ENCODE measurements at places on chromosomes 11 and 22.
A peak's percentile ranks its signal among the peaks of the same experiment; 100 is the strongest.

DNA sequence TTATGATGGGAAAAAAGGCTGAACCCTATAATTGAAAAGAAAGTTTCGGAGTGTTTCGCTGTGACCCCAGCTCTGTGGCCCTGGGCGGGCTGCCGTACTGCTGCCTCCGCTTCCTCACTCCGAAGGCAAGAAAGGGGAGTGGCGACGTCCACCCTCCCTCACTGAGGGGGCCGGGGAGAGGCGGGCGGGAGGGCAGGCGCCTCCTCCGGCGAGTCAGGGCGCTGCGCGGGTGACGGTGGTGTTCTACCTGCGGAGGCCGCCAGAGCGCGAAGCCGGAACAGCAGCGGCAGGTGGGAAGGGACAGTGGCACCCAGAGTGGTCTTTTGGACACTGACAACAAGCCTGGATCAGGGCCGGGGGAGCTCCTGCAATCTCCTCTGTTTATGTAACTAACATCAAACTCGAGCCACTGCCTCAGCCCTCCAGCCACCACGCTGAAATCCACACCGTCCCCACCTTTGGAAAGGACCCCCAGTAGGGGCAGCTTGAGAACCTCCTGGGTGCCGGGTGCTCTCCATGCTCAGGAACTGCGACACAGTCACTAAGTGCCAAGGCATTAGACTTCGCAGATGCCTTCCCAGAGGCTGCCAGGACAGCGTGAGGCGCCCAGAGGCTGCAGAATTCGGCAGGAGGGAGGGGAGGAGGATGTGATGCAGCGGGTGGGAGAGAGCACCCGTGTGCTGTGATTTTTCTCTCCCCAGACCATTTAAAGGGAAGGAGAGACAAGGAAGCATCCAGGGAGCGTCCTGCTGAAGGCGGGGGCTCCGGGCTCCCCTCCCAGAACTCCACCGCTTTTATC lies 25.5 kb downstream of the BID start:
- no peak for DNase-seq

DNA sequence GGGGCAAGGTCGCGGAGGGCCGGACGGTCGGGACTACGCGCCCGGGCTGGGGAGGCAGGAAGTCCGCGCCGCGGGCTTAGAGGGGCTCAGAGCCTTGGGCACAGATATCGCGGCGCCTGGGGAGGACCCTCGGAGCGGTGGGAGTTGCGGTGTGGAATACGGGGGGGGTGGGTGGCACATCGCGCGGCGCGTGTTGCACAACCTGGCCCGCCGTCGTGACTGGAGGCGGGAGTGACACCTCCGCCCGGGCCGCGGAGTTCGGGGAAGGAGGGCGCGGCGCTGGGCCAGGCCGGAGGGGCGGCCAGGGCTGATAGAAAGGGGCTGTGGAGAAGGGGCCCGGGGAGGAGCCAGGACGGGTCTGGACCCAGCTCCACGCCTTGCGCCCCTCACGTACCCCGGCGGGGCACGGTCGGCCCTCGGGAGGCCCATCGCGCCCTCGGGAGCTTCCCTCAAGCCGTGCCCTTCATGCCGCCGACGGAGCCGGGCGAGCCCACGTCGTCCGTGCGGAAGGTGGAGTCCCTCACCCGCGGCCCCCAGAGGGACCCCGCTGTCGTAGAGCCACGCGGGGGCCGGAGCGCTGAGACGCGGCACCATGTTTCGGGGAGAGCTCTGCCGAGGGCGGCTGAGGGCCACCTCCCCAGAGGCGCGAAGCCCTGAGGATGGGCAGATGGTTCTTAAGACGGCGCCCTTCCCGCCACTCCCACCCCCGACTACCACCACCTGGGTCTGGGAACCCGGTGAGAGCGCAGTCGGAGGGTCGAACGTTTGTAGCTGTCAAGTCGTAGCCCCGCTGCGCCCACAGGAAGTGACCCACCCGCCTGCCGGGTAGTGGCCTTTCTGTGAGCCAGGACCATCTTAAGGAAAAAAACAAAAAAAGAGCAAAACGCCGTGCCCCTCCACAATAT lies 729 bp downstream of the IL17RA start:
- DNase-seq: peak; percentile 73

DNA sequence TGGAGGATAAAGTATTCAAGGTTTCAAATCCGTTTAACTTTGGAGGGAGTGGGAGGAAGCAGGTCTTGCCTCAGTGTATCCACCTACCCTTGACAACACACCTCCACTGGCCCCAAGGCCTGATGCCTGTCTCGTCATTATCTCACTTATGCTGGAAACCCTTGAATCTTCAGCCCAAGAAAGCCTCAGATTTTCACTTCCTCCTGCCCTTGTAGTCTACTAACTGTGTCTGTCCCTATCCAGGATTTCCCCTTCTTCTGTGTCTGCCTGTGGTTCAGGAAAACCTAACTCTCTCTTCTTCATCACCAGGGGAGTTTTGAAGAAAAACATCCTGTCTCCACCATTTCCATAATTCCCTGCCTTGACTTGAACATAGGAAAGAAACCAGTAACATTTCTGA lies 56.1 kb downstream of the SYT9 start:
- no peak for DNase-seq

- DNase-seq: no peak
Observed at GRCh38 chr11:86873573-86874083, 73.3 kb downstream of the PRSS23 start.

GRCh38 chr22:46970411-46971098 lies 208.1 kb downstream of the TBC1D22A start:
- DNase-seq: no peak

- no peak for DNase-seq
Observed at GRCh38 chr11:126393143-126393542, 37.7 kb downstream of the ST3GAL4 start.

DNA sequence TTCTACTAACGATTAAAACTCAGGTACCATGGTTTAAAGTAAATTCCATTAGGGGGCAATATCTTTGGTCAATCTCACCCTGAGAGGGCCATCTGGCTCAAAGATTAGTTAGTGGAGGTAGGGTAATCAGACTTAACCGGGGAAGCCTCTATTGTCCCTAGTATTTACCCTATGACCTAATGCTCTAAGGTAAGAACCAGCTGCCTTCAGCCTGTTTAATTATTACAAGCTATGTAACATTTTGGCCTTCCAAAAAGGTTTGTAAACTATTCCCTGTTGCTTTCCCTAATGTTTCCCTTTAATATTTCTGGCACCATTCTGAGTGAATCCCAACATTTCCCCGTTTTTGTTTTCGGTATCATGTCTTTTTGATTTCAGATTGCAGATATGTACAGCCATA lies 15.1 kb upstream of the GLYATL1 start:
- no peak for DNase-seq

DNA sequence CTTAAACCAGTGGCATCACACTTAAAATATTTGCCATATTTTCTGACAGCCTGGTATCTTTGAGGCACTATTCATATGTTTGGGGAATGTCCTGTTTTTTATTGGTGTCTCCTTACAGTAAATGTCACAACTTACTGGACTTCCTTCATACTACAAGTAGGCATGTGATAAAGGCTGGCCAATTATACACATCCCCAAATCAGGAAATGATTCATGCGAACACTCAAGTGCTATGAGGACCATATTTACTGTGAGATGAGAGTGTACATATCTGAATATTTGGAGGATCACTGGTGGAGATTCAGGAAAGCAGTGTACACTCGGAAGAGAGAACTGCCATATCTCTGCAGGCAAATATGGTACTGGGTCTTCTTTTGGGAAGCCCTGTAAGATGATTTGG lies 913.8 kb upstream of the CHORDC1 start:
- no peak for DNase-seq

GRCh38 chr11:3134651-3135480 lies 30.2 kb downstream of the OSBPL5 start:
- DNase-seq: peak; percentile 44

GRCh38 chr22:45885941-45886395 lies 91.0 kb downstream of the WNT7B start:
- peak; percentile 36 for DNase-seq

DNA sequence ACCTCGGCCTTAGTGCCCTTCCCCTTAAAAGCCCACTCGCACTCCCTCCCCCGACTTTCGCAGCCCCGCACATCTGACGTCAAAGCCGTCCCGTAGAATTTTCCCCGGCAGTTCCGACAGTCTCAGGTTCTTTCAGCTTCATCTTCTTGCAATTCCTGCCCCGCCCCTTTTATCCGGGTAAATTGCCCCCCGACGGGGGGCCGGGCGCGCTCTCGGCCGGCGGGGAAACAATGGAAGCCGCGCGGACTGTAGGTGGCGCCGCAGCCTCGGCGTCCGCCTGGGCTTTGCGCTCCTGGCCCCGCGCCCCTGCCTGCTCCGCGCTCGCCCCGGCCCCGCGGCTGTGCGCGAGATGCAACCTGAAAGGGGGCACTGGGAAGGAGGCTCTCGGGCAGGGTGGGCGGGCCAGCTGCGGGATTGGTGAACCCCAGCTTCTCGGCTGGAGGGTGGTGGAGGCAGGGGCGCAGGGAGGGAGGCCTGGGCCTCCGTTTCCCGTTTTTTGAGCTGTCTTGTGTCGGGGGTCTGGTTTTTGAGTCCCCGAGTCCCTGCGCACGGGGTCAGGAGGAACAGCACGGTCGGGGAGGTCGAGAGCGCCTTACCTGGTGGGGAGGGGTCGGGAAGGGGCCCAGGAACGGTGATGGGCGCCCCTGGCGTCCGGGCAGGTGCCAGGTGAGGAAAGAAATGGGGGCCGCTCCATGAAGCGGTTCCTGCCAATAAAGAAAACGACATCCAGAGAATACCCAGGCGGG lies 859 bp upstream of the FGF19 start:
- no peak for DNase-seq

- DNase-seq: no peak
Observed at GRCh38 chr22:30314915-30315314, 11.8 kb downstream of the TBC1D10A start.

DNA sequence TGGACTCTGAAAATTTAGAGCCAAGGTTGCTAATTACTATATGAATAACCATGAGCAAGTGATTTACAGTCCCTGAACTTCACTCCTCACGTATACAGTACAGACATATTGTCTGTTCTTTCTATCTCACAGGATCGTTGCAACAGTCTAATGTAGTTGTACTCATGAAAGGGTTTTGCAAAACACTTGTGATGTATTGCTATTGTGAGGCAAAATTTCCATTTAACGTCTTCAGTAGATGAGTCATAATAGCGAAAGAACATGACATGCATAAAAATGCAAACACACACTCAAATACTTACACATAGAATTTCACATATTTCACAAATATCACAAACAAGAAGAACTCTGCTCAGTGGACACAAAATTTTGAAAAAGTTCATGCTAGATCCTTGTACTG lies 134.6 kb upstream of the TRPC6 start:
- no peak for DNase-seq

GRCh38 chr22:19610518-19611253 lies 86.5 kb upstream of the CLDN5 start:
- DNase-seq: no peak

- no peak for DNase-seq
Observed at GRCh38 chr11:87266751-87267150, 229.0 kb downstream of the TMEM135 start.

- DNase-seq: peak; percentile 53
Observed at GRCh38 chr11:73761403-73761945, 600 bp upstream of the RAB6A start.
